ENCODE measurements at places on chromosomes 12 and 14. TPM values are rescaled to one million over a fixed set of nuclear protein-coding genes. Genes with fewer than 3 reads are reported as not detected.

Gene FBXO34
- 15.9 TPM for total RNA-seq

Gene C12orf60
- total RNA-seq: 0.49 TPM

Gene TRIM9
- total RNA-seq: 2.7 TPM

Gene TAS2R10
- not detected for total RNA-seq

Gene NANOG
- not detected for total RNA-seq

Gene BBOF1
- 5.7 TPM for total RNA-seq

Gene APOF
- total RNA-seq: not detected

Measured in cardiac atrium fibroblast (primary cell).